Stimulated activated naive CD4-positive, alpha-beta T cell (primary cell): ENCODE measurements at places on chromosomes 12 and 14.

DNA sequence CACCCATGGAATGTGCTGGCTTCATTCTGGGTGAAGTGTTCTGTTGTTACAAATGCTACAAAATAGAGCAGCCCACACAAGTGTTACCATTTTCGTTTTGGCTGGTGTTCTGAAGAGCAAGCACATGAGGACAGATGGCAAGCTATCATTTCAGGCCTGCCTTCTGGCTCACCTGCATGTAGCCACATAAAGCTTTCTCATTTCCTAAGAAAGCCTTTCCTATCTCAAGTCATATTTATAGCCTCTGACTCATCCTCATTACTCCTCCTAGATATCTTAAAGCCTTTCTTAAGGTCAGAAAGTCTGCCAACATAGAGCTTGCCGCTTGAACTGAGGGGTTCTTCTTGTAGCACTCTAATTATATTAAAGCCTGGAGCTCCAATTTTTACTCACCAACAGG is 89.0 kb downstream of the PTPRR start:
- DNase-seq: no peak

DNA sequence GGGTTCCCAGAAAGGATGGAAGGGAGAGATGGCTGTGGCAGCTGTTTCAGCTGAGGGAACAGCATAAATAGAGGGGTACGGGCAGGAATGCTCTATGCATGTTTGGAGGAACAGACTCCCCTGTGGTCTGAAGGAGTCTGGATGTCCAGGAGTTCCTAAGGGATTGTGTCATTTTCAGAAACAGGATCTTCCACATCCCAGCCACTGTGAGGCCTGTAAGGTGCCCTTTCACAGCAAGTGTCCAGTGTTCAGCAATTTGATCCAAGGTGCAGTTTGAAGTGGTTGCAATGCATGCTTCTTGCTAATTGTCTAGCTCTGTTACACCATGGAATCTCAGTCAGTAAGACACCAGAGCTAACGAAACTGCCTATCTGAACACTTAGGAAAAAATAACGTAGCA is 46.7 kb upstream of the TCL1A start:
- DNase-seq: no peak

GRCh38 chr14:94113490-94113889 is 3.0 kb downstream of the IFI27 start:
- DNase-seq: no peak

- DNase-seq: no peak
These were observed 33.2 kb downstream of the KCNMB4 start for GRCh38 chr12:70399311-70399710.

- no peak for DNase-seq
These were observed 359.8 kb downstream of the PCNX1 start for GRCh38 chr14:71267007-71267513.
